ENCODE measurements at places on chromosomes 2 and 18.
A peak's percentile ranks its signal among the peaks of the same experiment; 100 is the strongest.

DNA sequence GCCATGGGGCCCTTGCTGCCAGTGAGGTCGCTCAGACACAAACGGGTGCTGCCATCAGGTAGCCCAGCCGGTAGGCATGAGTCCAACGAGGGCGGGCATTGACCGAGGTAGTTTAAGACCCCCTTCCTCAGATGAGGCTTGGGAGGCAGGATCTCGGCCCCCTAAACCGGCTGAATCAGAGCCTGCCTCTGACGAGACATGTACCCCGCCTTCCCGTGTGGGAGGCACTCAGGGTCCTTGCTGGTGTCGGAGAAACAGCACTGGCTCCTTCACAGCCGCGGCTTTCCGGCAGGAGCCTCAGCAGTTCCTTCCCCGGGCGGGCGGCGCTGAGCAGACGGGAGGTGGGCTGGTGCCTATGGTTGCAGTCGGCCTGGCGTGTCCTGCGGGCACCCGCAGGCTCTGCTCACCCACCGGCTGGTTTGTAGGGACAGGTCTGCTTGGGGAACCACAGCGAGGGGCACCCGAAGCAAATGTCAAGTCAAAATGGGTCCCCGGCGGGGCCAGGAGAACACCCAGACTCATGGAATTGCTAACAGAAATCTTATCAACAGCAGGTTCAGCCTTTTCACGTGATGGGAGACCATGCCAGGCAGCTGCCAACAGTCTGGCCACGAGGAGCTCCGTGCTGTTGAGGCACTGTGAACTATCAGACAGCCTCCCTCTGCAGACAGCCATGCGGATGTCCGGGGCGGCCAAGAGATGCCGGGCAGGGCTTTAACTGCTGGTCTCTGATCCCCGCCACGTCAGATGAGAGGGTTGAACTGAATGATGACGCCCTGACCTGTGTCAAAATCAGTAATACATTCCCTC is 2.8 kb downstream of the KCNG2 start:
- no peak for DNase-seq

GRCh38 chr18:56273541-56274219 is 364.7 kb downstream of the TXNL1 start:
- DNase-seq = no peak

GRCh38 chr2:191355170-191355758 is 110.1 kb downstream of the MYO1B start:
- DNase-seq = no peak

DNA sequence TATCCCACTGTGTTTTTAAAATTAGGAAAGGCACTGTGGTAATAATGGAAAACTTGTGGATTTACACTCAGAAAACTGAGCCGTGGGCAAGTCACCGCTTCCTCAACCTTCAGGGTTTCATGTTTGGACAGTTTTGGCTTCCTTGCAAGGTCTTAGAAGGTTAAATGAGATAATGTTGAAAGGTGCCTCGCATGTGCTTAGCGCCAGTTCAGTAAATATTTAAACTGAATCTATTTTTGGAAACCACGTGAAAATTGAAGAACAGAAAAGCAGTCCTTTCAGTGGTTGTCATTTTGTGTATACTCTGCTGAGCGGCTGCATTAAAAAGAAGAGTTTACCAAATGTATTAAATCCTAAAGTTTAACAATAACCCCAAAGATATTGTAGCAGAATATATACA is 15.2 kb upstream of the AGAP1 start:
- no peak for DNase-seq

DNA sequence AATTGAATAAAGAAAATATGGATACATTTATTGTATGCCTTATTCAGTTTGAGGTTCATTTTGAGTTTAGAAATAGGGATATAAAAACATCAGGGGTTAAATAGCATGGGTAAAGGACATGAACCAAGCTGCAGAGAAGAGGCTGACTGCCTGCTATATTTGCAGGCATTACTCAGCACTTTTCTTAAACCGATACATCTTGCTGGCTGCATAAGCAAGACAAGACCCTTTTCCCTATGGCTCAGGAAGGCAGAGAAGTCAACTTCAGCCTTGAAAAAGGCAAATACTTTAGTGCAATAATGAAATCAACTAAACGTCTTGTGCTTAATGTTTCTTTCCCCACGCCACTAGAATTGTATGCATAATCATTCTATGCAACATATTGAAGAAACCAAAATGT is 36.4 kb downstream of the SCN1A start:
- peak; percentile 4 for DNase-seq

GRCh38 chr18:55856229-55856628 is 268.2 kb upstream of the TCF4 start:
- peak; percentile 87 for DNase-seq

DNA sequence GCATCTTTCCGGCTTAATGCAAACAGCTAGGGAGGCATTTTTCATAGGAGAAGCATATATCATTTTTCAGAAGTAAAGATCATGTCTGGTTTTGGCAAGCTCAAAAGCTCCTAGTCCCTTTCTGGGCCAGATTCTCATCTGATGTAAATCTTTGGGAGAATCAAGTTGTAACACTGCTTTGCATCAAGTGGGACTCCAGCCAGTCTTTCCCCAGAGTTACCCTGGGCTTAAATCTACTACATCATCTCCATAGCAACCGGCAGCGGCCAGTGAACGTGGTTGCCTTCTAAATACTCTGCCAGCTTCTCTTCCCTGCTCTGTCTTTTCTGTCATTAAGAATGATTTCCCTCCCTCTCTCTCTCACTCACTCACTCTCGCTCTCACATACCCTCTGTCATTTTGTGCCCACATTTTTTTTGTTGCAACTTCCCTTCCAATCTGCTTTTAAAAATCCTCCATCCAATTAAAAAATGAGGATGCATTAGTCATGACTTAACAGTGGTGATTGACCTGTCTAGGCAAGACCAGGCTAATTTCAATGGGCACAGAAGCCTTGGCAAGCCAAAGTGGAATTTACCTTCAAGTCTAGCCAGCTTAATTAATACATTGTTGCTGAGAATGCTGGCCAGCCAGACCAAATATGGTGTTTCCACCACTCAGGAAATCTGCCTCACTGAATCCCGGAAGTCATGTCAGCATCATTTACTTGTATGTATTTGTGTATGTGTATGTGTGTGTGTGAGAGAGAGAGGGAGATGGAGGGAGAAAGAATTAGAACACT is 93.0 kb downstream of the NRP2 start:
- peak; percentile 41 for DNase-seq

- no peak for DNase-seq
Measured at GRCh38 chr2:41930807-41931566, 116.8 kb upstream of the PKDCC start.

DNA sequence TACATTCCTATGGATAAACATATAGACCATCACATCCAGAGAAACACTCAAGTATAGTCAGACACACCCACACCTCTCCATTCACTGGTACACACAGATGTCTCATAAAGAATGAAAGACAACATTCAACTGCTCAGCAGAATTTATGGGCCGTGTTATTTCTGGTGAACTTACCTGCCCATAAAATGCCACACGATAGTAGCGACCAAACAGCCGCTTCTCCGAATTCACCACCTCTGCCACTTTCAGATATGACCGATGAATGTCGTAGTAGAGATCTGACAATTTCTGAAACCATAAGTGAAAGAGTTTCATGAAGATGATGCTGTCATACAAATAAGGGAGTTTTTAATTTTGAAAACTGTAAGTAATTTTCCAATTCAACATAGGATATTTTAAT is 70.7 kb upstream of the CCDC195 start:
- DNase-seq = no peak

DNA sequence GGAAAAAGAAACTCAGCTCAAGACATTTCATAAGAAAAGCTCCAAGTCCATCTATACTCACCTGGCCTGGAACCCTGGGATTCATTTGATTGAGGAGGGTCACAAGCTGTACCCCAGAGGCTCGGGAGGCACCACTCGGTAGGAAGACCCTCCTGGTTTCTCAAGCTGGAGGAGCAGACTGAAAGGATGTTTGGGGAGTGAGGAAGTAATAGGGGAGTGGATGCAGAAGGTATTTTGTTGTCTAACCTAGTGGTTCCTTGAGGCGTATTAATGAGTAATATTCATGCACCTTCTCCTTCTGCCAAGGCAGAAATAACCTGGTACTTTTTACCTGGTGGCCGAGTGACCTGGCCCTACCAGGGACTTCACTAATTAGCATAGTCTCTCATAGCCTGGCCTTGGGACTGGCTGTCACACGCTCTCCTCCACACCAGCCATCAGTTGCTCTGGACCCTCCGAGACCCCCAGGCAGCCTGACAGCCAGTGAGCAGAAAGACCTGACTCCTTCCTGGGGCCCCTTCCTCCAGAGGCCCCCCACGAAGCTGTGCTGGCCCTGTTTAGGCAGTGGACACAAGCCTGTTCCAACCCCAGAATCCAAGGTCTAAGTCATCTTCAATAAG is 161.4 kb downstream of the BCL2 start:
- no peak for DNase-seq

All from adipocyte (in vitro differentiated cells).